ENCODE measurements at places on chromosomes 3 and 15.

GRCh38 chr3:161222662-161223061 lies 1.6 kb downstream of the NMD3 start:
- peak; percentile 19 for DNase-seq

DNA sequence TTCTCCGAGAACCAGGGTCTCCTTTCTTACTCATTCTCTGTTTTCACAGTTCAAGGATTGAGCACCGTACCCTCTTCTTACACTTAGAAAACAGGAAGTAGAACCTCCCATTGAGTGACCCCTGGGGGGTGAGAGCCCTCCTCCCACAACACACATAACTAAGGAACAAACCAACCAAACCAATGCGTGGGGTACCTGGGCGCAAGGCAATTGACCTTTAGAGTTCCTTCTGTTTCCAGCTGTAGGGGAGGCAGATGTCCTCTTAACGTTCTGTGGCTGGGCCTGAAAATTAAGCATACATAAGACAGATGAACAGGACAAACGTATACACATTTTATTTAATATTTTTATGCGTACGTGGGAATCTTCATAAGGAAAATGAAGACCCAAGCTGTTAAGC lies 33.5 kb upstream of the TIMP4 start:
- no peak for DNase-seq

- no peak for DNase-seq
These were observed 845.1 kb upstream of the NR2F2 start for GRCh38 chr15:95485367-95485766.

GRCh38 chr3:139329364-139329850 lies 14.4 kb upstream of the MRPS22 start:
- peak; percentile 80 for DNase-seq

GRCh38 chr3:161745741-161746140 lies 249.1 kb downstream of the OTOL1 start:
- no peak for DNase-seq

- no peak for DNase-seq
These were observed 20.4 kb upstream of the NTRK3 start for GRCh38 chr15:88276821-88277410.

DNA sequence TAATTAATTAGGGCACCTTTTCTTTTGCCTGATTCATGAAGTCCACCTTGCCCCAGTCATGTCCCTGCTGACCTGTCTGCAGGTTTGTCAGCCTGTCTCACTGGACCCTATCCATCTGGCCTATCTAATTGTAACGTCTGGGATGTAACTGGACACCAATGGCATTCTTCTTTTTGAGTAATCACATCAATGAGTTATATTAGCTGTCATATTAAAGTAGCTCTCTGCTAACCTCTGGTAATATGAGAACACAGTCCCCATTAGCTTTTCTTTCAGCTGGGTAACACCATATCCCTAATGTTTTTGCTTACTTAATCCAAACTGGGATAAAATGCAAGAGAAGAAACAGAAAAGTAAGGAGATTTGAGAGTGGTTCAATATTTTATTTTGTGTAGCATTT lies 166.2 kb upstream of the VEPH1 start:
- peak; percentile 28 for DNase-seq

DNA sequence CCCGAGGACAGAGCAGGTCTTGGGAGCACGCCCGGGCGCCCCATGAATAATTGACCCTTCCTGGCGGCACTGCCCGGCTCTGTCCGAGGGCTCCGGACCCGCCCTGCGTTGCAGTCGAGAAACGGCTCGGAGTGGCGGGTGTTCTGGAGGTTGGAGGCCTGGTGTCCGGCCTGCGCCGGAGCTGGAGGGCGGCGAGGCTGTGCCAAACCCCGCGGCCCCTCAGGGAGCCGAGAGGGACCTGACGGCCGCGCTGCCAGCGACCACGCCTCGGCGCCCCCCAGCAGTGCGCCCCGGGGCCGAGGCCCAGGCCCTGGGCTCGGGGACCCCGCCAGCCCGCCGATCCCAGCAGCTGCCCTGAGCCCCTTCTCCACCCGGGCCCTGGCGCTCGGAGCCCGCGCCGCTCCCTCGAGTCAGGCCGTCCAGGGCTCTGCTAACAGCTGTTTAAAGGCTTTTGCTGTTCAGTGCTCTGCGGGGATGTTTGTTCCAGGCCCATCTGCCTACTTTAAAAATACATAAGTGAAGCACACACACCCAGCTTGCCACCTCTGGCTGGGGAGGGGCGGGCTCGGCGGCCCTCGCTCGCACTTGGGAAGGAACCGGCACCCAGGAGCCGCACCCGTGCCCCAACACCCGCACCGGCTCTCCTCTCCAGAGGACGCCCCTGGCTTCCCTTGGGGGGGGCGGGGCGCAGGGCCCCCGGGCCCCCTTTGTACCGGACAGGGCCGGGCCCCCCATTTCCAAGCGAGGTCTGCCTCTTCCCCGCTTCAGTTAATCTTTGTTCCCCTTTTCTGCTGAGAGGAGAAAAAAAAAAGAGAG lies 730 bp upstream of the ZNF710 start:
- peak; percentile 37 for DNase-seq

GRCh38 chr15:40358471-40359353 lies 693 bp downstream of the DISP2 start:
- DNase-seq, result peak; percentile 31

DNA sequence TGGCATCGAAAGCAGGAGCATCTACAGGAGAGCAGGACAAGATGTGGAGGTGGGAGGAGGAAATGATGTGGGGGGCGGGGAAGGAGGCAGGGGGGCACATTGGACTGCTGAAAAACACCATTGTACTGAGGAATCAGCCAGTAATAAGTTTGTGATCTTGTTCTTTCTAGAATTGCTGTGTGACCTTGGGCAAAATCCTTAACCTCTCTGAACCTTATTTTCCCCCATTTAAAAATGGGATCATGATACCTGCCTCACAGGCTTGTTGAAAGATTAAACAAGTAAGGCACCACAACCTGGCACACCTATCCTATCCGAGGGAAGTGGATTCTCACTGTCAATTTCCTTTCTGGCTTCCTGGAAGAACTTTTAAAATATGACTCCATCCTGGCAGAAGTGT lies 56.9 kb upstream of the ARRDC4 start:
- DNase-seq, result no peak

DNA sequence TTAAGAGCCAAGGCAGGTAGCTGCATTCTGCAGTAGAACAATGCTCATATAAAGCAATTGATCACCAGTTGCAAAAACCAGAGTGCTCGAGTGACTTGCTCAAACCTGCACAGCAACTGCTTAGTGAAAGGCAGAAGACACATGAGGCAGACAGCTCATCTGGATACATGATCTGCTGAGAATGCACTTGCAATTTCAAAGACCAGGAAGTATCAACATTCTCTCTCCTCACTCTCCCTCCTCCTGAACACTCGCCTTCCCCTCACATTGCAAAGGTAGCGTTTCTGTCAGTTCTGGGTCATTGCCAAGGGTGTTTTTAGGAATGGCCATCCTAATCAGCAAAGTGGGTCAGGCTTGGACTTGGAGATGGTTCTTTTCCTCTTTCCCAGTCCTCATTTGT lies 61.0 kb downstream of the BFSP2 start:
- no peak for DNase-seq

- DNase-seq, result peak; percentile 98
These were observed 44.4 kb downstream of the FLNB start for GRCh38 chr3:58052373-58053273.

GRCh38 chr3:15345608-15346137 lies 13.3 kb upstream of the SH3BP5 start:
- no peak for DNase-seq

GRCh38 chr3:34725774-34726173 lies 913.6 kb upstream of the ARPP21 start:
- no peak for DNase-seq

DNA sequence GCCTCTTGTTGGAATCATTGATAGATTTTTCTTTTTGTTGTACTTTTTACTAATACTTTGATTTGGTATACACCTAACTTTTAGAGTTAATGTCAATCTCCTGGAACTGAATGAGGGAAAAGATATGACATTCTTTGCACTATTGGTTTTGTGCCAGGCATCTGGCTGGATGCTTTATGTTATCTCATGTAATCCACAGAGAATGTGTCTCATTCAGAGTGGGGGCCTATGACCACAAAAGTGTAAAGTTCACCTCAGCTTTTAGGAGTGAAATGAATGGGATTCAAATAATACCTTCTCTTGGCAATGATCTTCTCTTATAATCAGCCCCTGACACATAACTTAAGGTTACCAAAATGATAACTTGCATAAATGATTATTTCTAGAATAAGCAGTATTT lies 329.1 kb upstream of the ROPN1 start:
- DNase-seq, result peak; percentile 13
